ENCODE measurements at places on chromosomes 3 and 15.
A peak's percentile ranks its signal among the peaks of the same experiment; 100 is the strongest.

DNA sequence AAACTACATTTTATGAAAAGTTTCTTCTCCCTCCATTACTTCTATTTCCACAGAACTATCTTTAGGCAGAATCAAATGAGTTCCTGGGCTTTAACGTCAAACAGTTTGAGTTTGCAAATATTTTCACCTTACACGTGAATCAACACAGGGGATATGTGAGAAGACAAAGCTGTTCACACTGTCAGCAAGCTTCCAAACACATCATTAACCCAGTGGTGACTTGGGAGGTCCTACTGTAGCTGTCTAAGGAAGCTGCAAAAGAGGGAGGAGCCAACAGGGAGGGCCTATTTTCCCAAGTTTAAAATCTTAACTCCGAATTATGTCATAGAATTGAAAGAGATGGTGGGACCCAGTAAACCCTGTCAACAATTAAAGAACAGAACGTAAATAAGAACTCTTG lies 337.8 kb upstream of the DNAJC19 start:
- DNase-seq, result no peak

GRCh38 chr3:17793542-17794195 lies 51.2 kb upstream of the TBC1D5 start:
- DNase-seq, result no peak

DNA sequence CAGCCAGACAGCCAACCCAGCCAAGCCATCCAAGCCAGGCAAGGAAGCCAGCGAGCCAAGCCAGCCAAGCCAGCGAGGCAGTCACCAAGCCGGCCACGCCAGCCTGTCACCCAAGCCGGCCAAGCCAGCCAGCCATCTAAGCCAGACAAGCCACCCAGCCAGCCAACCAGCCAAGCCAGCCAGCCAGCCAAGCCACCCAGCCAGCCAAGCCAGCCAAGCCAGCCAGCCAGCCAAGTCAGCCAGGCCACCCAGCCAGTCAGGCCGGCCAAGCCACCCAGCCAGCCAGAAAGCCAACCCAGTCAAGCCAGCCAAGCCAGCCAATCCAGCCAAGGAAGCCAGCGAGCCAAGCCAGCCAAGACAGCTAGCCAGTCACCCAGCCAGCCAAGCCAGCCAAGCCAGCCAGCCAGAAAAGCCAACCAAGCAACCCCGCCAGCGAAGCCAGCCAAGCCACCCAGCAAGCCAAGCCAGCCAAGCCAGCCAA lies 201.2 kb downstream of the GOLGA6L6 start:
- peak; percentile 46 for DNase-seq

- DNase-seq, result peak; percentile 62
Observed at GRCh38 chr3:155676252-155676981, 68.5 kb downstream of the PLCH1 start.

DNA sequence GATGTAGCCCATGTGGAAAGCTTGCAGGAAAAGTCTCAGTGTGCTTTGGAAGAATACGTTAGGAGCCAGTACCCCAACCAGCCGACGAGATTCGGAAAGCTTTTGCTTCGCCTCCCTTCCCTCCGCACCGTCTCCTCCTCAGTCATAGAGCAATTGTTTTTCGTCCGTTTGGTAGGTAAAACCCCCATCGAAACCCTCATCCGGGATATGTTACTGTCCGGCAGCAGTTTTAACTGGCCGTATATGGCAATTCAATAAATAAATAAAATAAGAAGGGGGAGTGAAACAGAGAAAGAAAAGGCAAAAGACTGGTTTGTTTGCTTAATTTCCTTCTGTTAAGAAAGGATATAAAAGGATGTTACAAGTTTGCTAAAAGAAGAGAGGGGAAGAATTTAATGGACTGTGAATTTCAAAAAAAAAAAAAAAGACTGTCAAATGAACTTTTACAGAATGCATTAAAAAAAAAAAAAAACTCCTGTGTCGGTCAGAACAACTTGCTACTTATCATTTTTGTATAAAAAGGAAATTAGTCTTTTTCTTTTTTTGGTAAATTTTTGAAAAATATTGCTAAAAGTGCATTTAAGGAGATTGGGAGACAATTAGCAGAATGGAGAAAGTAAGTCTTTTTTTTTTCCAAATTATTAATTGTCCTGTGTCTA lies 7.0 kb downstream of the NR2F2 start:
- no peak for DNase-seq

DNA sequence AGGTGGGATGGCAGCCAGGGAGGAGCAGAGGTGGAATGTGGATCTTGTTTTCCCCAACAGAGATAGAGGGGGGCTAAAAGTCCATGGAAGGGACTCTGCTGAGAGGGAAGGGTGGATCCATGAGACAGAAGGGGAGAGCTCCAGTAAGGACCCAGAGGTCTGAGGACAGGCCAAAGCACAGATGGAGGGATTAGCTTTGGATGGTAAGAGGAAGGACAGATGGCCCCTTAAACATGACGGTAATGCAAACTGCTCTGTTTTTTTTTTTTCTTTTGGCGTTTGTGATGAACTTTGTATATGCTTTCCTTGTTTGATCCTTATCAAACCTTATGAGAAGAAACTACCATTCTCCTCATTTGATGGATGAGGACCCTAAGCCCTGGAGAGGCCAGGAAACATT lies 96.2 kb downstream of the IGF1R start:
- no peak for DNase-seq

DNA sequence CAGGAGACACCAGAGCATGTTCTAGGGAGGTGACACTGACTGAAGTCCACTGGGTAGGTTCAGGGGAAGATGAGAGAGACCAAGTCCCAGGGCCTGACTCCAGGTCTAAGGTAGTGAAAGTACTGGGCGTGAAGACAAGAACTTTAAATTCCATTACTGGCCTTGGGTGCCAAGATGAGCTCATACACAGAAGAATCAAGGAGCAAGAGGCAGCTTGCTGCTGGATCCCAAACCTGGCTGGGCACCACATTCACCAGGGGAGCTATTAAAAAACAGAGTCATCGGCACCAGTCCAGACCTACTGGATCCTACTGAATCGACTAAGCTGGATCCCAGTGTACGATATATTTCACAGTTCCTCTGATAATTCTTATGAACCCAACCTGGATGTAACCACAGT lies 42.1 kb upstream of the ATG7 start:
- no peak for DNase-seq

DNA sequence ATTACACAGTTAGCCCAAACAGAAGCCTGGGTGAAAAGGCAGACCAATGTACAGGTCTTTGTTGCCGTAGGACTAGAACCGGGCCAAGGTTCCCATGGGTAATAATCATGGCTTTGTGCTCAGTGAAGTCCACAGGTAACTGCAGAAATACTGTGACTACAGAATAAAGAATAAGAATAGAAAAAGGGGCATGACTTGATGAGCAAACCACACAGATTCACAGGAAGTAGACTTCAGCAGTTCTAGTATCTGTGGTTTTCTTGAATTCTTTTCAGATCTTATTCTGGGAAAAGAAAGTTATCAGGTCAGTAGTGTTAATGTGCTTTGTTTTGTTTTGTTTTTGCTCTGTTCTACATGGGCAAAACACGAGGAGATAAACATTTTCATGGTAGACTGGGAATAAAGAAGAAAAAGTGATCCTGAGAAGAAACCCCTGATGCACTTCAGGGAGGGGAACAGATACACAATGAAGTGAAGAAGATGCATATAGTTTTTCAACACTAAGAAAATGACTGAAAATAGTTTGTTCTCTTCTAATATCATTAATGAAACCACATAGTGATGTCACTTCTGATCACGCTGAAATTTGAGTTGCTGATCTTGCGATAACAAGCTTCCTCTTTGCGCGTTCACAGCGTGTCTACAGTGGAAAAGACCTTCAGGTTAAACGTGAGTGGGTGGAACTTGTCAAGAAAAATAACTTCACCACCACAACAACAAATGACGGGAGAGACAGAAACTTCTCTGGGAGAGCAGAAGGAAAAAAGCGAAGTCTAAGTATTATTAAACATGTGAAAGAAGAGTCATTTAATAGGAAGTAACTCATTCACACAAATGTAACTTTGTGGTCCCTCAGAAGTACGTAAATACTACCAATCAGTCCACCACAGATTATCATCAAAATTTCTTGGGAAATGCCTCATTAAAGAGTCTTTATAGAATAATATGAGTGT lies 315.8 kb upstream of the SATB1 start:
- DNase-seq, result no peak

GRCh38 chr15:95401587-95401986 lies 928.9 kb upstream of the NR2F2 start:
- no peak for DNase-seq

- peak; percentile 53 for DNase-seq
Observed at GRCh38 chr3:135516143-135516542, 449.4 kb upstream of the PPP2R3A start.

DNA sequence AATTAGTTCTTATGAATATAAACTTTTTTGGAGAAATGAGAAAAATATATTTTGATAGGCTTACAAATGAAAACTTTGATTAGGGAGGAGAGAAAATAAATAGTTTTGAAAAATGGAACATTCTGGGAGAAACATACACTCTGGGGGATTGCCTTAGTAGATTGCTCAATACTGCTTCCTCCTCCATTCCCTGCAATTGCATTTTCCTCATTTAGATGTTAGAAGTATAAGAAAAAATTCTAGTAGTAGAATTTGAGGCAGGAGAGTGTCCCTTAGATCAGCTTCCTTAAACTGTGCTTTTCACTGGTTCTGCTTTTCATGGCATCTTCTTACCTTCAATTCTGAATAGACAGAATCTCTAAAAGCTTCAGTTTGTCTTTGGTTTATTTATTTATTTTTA lies 46.2 kb upstream of the CTDSPL2 start:
- no peak for DNase-seq
